Spleen (tissue), 13 donors: ENCODE measurements at places on chromosomes 12 and 14. TPM values are rescaled to one million over a fixed set of nuclear protein-coding genes. Genes with fewer than 3 reads are reported as not detected.

DNA sequence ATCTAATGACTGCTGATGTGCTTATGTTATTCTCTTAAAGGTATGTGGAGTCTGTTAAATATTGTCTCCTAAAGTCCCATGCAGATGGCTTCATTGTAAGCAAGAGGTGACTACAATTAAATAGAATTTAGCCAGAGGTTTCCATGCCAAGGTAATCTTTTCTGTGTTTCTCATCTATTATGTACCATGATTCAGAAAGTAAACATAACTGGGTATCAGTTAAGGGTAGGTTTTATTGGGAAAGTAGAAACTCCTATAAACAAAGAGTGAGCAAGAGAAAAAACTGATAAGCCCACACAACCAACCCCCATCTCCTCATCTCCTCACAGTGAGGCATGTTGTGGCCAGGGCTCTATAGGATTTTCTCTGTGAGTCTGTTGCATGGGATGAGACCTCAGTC lies 611.7 kb downstream of the SNAPC1 start:
- no peak for DNase-seq

DNA sequence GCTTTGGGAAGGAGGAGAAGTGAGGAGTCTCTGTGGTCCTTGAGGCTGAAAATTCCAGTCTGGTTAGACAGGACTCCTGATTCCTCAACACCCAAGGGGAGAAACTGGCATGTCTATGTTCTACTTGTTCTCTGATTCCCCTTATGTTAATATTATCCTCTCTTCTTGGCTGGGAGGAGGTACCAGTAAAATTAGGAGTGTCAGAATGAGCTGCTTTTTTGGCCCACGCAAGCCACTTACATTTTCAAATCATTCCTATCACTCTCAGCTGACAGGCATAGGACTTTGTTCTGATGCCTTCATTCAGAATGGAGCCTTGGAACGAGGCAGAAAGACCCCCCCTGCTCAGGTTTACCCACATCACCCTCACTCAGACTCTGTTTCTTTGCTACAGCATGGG lies 1077.2 kb downstream of the BCL11B start:
- no peak for DNase-seq

DNA sequence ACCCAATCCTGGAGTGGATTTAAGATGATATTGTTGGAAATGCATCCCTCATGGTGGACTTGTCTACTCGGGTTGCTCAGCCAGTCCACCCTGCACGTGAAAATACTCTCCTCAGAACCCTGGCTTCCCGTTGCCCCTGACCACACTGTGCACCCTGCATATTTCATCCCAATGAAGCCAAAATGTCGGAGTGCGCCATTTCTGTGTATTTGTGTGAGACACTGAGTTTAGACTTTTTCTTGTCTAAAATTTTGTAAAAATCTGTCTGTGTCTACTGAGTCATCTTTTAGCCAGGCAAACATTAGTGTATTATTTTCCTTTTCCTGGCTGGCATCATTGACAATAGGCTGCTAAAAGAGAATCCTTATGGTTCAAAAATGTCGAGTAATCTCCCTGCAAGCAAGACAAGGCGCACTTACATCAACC lies 485 bp upstream of the PNMA1 start:
- DNase-seq, result no peak

GRCh38 chr12:2212971-2213869 lies 160.4 kb downstream of the CACNA1C start:
- DNase-seq, result no peak

Gene LRRC43
- total RNA-seq, result 0.95 TPM

Gene CMKLR1
- 107 TPM for total RNA-seq
